ENCODE measurements at places on chromosomes 1 and 21. TPM values are rescaled to one million over a fixed set of nuclear protein-coding genes. Genes with fewer than 3 reads are reported as not detected.

DNA sequence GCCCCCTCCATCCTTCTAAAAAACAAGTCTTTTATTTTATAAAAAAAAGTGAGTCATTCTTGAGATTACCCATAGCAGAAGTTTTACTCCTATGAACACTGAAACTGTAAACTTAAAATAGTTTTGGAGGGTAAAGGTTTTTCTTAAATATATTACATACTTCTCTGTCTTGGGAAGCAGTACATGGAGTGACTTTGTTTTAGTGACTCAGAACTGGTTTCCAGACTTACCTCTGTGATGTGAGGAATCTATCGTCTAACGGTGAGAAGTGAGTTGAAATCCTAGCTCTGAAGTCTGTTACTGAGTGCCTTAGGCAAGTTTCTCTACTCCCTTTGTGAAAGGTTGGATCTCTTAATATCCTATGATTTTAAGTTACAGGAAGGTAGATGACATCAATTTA, 176.3 kb upstream of the POU3F1 start:
- H3K36me3 ChIP-seq = no peaks in the 10 kb centered on the region
- H3K27me3 ChIP-seq = peaks cover 21% of the 10 kb centered on the region
- H3K4me3 ChIP-seq = no peak overlapping the region
- no peak overlapping the region for H3K27ac ChIP-seq
- DNase-seq = no peak
- peaks cover 7% of the 10 kb centered on the region for H3K4me1 ChIP-seq

- no peak overlapping the region for H3K4me3 ChIP-seq
- H3K27me3 ChIP-seq = no peaks in the 10 kb centered on the region
- no peaks in the 10 kb centered on the region for H3K36me3 ChIP-seq
- no peaks in the 10 kb centered on the region for H3K4me1 ChIP-seq
- H3K27ac ChIP-seq = no peak overlapping the region
- DNase-seq = no peak
Measured at GRCh38 chr1:215421744-215422143, 145.4 kb upstream of the KCTD3 start.

- H3K4me3 ChIP-seq = peak overlapping the region; percentile 66
- peaks cover 29% of the 10 kb centered on the region for H3K4me1 ChIP-seq
- H3K27ac ChIP-seq = peak overlapping the region; percentile 63
- peak; percentile 56 for DNase-seq
- no peaks in the 10 kb centered on the region for H3K36me3 ChIP-seq
- no peaks in the 10 kb centered on the region for H3K27me3 ChIP-seq
Measured at GRCh38 chr1:43454270-43455011, 710 bp upstream of the HYI start.

- H3K4me3 ChIP-seq = no peak overlapping the region
- H3K36me3 ChIP-seq = no peaks in the 10 kb centered on the region
- no peaks in the 10 kb centered on the region for H3K27me3 ChIP-seq
- DNase-seq = no peak
- H3K4me1 ChIP-seq = no peaks in the 10 kb centered on the region
- H3K27ac ChIP-seq = no peak overlapping the region
Measured at GRCh38 chr1:175209493-175209921, 16.9 kb upstream of the KIAA0040 start.

GRCh38 chr1:230857077-230857476, 11.2 kb downstream of the C1orf198 start:
- no peaks in the 10 kb centered on the region for H3K27me3 ChIP-seq
- DNase-seq = no peak
- no peaks in the 10 kb centered on the region for H3K4me1 ChIP-seq
- no peak overlapping the region for H3K27ac ChIP-seq

DNA sequence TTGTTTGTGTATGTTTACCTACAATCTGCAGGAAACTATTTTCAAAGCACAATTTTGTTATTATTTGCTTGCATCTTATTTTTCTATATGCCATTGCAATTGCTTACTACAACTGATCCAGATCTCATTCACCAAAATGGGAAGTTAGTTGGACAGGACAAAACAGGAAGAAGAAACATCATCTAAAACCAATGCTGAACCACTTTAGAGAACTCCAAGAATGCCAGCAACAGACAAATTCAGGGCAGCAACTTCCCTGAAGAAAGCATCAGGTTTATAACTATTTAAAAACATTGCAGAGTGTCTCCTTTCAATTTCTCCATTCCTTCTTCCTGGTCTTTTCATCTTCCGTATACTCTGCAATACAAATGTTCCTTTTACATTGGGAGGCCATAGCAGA, 82.4 kb upstream of the SMYD2 start:
- no peak for DNase-seq
- no peaks in the 10 kb centered on the region for H3K36me3 ChIP-seq
- H3K4me3 ChIP-seq = no peak overlapping the region
- no peaks in the 10 kb centered on the region for H3K4me1 ChIP-seq
- H3K27me3 ChIP-seq = peaks cover 8% of the 10 kb centered on the region
- H3K27ac ChIP-seq = no peak overlapping the region

DNA sequence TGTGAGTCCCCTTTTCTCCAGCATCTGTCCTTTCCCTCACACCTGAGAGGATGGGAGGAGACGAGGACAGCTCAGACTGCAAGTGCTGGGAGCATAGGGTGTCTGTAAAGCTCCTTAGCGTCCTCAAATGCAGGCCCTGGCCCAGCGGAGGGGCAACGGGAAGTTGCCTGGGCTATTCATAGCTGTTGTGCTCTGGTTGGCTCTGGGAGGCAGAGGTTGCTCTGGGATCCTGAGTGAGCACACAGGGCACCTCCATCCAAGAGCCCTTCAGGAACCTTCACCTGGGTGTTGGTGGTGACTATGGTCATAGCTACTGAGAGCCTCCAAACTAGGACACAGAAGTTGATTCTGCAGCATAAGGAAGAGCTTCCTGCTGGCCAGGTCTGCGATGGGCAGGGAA, 2.6 kb downstream of the PADI1 start:
- H3K27ac ChIP-seq = no peak overlapping the region
- DNase-seq = no peak
- no peaks in the 10 kb centered on the region for H3K36me3 ChIP-seq
- peaks cover 18% of the 10 kb centered on the region for H3K4me1 ChIP-seq
- H3K4me3 ChIP-seq = no peak overlapping the region

GRCh38 chr1:101388904-101389546, 152.2 kb downstream of the S1PR1 start:
- H3K36me3 ChIP-seq = no peaks in the 10 kb centered on the region
- H3K27me3 ChIP-seq = peaks cover 6% of the 10 kb centered on the region
- no peak overlapping the region for H3K27ac ChIP-seq
- H3K4me3 ChIP-seq = no peak overlapping the region
- no peaks in the 10 kb centered on the region for H3K4me1 ChIP-seq

DNA sequence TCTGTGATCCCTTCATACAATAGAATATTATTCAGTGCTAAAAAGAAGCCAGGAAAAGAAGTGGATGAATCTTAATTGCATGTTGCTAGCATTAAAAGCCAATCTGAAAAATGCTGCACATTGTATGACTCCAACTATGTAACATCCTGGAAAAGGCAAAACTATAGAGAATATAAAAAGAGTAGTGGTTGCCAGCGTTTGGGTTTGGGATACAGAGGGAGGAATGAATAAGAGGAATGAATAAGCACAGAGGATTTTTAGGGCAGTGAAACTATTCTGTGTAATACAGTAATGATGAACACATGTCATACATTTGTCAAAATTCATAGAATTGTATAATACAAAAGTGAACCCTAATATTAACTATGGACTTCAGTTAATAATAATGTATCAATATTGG, 42.5 kb downstream of the GPR88 start:
- H3K27me3 ChIP-seq = no peaks in the 10 kb centered on the region
- no peak for DNase-seq
- no peak overlapping the region for H3K4me3 ChIP-seq
- no peaks in the 10 kb centered on the region for H3K4me1 ChIP-seq
- no peaks in the 10 kb centered on the region for H3K36me3 ChIP-seq

- H3K27ac ChIP-seq = peak within 1 kb of the TSS; percentile 81
- H3K36me3 ChIP-seq = no peaks in the 10 kb centered on the region
- H3K4me1 ChIP-seq = peaks cover 5% of the 10 kb centered on the region
- H3K4me3 ChIP-seq = peak within 1 kb of the TSS; percentile 70
- H3K27me3 ChIP-seq = no peaks in the 10 kb centered on the region
Measured at GRCh38 chr1:116909512-116910378, at the start of gene PTGFRN. Gene PTGFRN (plus strand): TSS chr1:116909916. CDS start chr1:116910204, 288 bp downstream.

DNA sequence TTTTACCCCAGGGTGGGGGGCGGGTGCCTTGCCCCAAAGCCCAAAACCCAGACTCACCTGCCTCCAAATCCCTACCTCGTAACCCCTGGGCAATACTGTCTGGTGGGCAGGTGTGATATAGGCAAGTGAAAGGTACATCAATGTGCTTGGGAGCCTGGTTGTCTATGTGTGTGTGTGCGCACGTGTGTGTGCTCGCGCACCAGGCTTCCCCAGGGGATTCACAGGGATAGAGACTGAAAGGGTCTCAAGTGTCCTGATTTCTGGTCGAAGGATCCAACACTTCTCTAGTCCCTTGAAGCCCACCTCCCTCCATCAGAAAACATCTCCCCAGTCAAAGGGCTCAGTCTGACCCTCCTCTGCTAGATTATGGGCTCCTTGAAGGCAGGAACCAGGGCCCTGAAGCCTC, 28.9 kb upstream of the EPB41 start:
- no peak overlapping the region for H3K4me3 ChIP-seq
- H3K4me1 ChIP-seq = peaks cover 56% of the 10 kb centered on the region
- H3K27ac ChIP-seq = peak overlapping the region; percentile 58
- no peaks in the 10 kb centered on the region for H3K36me3 ChIP-seq
- H3K27me3 ChIP-seq = no peaks in the 10 kb centered on the region

- no peak overlapping the region for H3K27ac ChIP-seq
- no peak for DNase-seq
- no peak overlapping the region for H3K4me3 ChIP-seq
Measured at GRCh38 chr1:168732736-168733135, 3.7 kb upstream of the DPT start.

GRCh38 chr1:191240925-191241324, 763.3 kb upstream of the BRINP3 start:
- H3K4me3 ChIP-seq = no peak overlapping the region
- no peaks in the 10 kb centered on the region for H3K27me3 ChIP-seq
- H3K4me1 ChIP-seq = no peaks in the 10 kb centered on the region
- no peaks in the 10 kb centered on the region for H3K36me3 ChIP-seq
- DNase-seq = no peak

DNA sequence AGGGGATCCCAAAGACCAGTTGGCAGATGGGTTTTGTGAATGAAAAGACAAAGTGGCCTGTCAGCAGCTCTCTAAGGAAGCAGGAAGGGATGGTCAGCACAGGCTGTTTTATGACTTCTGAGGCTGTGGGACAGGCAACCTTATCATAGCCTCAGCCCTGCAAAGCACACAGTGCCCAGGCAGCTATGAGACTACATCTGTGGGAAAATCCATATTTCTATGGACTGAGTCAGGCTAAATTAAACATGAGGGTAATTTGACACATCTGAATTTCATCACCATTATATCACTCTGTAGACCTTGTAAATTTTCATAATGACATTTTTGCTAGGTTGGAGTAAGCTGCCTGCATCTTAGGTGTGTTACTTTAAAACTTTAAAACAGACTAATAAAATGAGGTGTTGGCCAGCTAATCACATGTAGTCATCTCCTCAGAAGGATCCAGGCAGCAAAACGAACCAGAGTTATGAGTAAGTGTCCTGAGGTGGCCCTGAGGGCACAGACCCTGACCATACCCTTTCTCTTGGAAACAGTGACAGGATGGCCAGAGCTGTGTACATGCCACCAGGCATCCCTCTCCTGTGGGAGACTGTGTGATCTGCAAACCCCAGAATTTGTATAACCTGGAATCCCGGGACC, 14.6 kb downstream of the NGF start:
- DNase-seq = no peak
- H3K4me3 ChIP-seq = no peak overlapping the region
- H3K4me1 ChIP-seq = no peaks in the 10 kb centered on the region

DNA sequence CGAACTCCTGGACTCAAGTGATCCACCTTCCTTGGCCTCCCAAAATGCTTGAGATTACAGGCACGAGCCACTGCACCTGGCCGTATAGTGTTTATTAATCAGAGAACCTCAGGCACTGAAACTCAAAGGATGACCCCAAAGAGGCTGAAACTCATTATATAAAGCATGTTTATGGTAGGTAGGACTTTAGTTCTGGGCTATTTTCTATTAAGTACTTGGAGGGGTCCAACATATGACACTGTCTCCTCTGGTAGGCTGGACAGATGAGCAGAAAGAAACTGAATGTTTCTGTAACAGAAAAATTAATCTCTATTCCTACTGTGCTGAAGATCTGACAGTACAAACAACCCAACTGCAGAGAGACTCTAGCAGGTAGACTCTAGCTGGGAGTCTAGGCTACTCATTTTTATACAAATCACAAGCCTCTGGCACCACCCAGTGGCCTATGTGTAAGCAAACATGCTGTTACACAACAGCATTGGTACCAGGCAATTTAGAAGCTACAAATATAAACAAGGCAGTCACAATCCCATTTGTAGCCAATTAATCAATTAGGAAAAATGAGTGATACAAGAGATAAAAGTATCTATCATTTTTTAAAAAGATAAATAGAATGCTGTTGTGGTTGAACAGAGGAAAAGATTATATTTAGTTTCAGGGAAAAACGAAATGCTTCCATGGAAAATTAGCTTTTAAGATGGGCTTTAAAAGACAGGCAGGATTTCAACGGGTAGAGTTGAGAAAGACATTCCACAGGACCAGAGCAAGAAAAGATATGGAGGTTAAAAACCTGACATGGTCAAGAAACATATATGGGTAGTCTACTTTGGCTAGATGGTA, 10.4 kb downstream of the DCAF8 start:
- no peak overlapping the region for H3K27ac ChIP-seq
- H3K27me3 ChIP-seq = no peaks in the 10 kb centered on the region
- DNase-seq = peak; percentile 38
- H3K4me1 ChIP-seq = peaks cover 5% of the 10 kb centered on the region
- no peaks in the 10 kb centered on the region for H3K36me3 ChIP-seq
- no peak overlapping the region for H3K4me3 ChIP-seq

DNA sequence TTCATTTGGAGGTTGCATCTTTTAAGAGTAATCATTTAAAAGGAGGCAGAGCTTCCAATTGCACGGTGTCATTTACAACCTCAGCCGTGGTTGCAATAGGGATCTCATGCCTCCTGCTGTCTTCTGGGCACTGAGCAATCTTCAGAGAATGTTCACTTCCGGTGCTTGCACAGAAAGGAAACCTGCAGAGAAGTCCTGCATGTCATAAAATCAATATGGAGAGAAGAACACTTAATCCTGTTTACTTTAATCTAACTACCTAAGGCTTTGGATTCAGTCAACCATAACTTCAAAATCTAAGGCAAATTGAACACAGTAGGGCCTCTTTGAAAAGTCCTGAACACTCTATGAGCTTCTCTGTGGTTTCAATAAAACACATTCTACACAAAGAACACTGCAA, 11.3 kb upstream of the MAP10 start:
- H3K4me3 ChIP-seq = no peak overlapping the region
- H3K27me3 ChIP-seq = no peaks in the 10 kb centered on the region
- peaks cover 8% of the 10 kb centered on the region for H3K4me1 ChIP-seq

GRCh38 chr1:66265268-66265667, 268.7 kb upstream of the SGIP1 start:
- H3K36me3 ChIP-seq = no peaks in the 10 kb centered on the region
- H3K4me3 ChIP-seq = no peak overlapping the region
- peaks cover 98% of the 10 kb centered on the region for H3K4me1 ChIP-seq

CD164L2 gene
- total RNA-seq = 11.6 TPM

S100A16 gene
- total RNA-seq = 196 TPM

NBPF1 gene
- 46.0 TPM for total RNA-seq

SPRR1A gene
- not detected for total RNA-seq

PDC gene
- total RNA-seq = not detected

ERG gene
- 0.17 TPM for total RNA-seq

FMO4 gene
- total RNA-seq = 1.4 TPM

FCRL6 gene
- total RNA-seq = not detected

ADIPOR1 gene
- total RNA-seq = 89.8 TPM

CCDC18 gene
- total RNA-seq = 18.1 TPM

ADGRL2 gene
- 0.20 TPM for total RNA-seq

Data from HCT116 (cell line).